WTC11 (cell line): ENCODE measurements at places on chromosomes 12 and 14. TPM values are rescaled to one million over a fixed set of nuclear protein-coding genes. Genes with fewer than 3 reads are reported as not detected.

Gene PLA2G1B
- 0.92 to 1.8 TPM (median 1.4 TPM) in 3 replicates for total RNA-seq

Gene DENND5B
- 12.7 to 15.2 TPM (median 13.8 TPM) in 3 replicates for total RNA-seq

Gene TOMM20L
- total RNA-seq, result not detected in 3 replicates

Gene SYT1
- total RNA-seq, result 34.7 to 45.2 TPM (median 36.0 TPM) in 3 replicates

Gene SNW1
- total RNA-seq, result 81.4 to 92.1 TPM (median 83.8 TPM) in 3 replicates

Gene GDF11
- total RNA-seq, result 16.9 to 20.7 TPM (median 19.6 TPM) in 3 replicates
